Activated gamma-delta T cell treated with Interleukin-2 at 50 U/mL for 16 hours (primary cell): ENCODE measurements at places on chromosomes 6 and 20.

DNA sequence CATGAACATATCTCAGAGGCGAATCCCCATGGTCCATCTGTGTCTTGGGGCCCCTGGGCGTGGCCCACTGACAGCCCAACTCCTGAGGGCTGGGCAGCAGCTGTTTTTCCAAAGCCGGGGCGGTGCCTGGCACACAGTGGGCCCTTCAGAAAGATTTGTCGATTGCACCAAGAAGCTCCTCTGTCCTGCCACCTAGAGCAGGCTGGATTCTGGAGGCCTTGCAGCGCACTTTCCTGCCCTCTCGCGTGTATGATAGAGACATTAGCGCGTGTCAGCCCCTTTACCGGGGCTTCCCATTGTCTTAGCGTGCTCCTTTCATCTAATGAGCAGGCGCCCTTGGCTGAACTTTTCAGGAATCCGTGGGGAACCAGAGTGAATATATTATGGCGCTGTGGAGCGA is 45.4 kb downstream of the CDH4 start:
- no peak for DNase-seq

DNA sequence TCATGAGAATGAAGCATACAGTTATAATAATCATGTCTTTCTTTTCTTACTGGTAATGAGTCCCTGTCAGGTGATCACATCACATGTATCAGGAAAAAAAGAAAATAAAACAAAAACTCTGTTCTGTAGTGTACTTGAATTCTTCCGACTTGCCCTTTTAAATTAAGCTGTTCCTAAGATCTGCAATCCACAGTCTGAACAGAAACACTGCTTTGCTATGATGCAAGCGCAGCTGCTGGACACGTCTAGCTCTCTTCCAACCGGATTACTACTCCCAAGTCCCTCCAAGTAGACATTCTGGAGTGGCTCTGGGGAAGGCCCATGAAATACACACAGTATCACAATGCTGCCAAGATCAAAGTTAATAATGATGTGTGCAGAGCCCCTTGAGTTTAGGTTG is 83.7 kb downstream of the FYN start:
- no peak for DNase-seq

DNA sequence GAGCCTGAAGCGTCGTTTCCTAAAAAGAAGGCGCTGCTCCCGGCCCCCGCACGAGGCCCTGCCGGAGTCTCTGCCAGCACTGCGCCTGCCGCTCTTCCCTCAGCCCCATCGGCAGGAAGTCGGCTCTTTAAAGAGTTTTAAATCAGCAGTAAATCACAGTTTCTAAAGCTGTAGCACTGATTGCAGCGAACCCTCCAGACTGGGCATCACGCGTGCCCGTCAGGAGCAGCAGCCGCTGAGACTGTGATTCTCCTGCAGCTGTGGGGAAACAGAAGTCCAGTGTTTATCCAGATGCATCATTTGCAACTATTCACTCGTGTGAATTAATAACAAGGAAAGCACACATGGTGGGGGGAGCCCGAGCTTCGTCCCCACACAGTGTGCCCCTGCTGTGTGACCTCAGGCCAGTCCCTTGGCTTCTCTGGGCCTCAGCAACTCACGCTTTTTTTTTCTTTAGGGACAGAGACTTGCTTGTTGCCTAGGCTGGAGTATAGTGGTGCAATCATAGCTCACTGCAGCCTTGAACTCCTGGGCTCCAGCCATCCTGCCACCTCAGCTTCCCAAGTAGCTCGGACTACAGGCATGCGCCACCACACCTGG is 28.3 kb downstream of the DLL1 start:
- DNase-seq, result no peak

DNA sequence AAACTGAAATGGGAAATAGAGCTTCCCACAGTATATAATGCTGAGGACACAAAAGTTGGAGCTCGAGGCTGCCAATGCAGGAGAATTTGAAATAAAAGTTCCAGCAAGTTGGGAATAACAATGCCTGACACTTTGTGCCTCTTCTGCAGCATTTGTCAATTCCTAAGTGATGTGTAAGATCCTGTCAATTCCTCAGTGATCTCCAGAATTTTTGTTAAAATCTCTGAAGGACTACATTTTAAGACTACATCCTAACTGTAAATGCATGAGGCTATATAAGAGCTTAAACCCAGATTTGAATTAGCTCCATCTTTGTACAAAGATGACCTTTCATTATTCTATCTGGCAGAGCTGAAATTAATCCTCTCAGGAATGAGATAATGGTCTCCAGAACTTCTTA is 208.2 kb downstream of the COL12A1 start:
- no peak for DNase-seq

DNA sequence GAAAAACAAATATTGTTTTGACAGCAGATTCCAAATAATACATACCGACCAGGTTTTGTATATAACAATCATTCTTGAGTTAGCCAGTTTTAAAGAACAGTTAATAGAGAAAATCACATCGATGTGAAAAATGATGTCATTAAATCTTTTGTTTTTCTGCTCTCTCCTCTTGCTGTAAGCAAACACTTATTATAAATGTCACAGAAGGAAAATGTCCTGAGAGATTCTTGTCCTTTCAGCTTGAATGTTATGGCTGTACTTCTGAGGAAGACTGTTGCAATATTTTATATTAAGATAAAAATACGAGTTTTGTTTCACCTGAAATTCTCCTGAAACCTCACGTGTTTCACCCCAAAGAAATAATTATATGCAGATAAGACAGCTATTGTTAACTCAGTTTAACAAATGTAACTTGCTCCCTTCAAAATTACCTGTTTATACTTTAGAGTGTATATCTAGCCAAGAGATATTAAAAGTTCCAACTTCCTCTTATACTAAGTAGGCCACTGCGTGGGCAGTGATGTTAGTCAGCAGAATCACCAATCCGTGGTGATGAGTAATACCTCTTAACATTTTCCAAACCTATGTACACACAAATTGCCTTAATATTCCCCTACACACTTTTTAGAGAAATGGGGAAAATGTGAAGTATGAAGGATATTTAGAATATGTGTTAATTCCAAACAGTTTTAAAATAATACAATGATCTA is 1111.4 kb upstream of the CITED2 start:
- no peak for DNase-seq
